Stimulated activated CD4-positive, alpha-beta T cell treated with anti-CD3 and anti-CD28 coated beads, Interleukin-1b, Interleukin-23, amount 100 ng/mL, for 24 hours (primary cell): ENCODE measurements at places on chromosomes 3 and 15.

GRCh38 chr3:45552794-45553371 is 41.7 kb upstream of the LIMD1 start:
- DNase-seq, result no peak

DNA sequence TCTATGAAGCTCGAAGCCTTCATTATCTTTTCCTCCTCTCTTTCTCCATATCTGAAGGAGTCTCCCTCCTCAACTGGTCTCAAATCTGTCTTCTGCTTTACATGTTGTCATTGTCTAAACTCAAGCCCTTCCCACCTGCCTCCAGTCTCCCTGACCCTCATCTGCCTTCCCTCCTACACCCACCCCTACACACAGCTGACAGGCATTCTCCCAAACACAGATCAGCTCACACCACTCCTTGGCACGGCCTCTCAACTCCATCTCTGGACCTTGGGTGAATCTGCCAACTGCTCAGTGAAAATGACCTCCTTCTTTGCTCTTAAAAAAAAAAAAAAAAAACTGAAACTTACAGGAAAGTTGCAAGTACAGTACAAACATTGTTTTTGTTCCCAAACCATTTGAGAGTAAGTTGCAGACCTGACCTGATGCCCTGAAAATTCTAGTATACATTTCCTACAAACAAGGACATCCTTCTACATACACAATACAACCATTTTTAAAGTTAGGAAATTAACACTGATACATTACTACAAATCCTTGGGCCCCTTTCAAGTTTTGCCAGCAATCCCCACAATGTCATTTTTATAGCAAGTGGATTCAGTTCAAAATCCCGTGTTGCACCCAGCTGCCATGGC is 49.4 kb upstream of the UBE2E1 start:
- DNase-seq, result no peak

DNA sequence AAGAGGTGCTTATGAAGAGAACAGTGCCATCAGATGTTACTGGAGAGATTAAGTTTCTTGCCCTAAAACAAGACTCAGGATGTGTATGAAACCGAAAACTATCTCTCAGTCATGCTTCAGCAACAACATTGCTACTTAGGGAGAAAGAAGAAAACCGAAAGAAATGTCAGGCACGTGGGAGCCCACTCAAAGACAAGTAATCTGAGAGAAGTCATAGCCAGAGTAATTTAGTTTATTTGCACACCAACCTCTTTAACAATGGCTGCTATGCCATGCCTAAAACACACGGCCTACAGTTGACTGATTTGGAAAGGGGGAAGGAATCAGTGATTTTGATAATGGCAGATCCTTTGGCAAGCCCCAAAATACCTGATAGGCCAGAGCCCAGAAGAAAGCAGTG is 162.9 kb downstream of the TIGIT start:
- DNase-seq, result no peak

DNA sequence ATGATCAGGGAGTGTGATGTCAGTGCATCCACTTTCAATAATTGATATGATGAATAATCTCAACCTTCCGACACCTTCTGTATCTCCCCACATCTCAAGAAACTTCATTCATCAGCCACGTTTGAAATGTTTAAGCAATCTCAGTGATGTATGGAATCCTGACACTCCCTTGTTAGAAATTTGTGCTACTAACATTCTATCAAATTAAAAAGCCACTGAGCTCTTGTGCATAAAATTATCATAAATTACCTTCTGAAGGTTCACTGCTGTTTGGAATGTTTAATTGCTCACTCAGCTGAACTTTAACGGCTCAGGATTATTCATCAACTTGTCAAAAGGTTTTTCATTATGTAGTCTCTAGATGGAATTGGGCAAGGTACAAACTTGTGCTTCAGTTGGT is 108.4 kb upstream of the DPH6 start:
- no peak for DNase-seq

DNA sequence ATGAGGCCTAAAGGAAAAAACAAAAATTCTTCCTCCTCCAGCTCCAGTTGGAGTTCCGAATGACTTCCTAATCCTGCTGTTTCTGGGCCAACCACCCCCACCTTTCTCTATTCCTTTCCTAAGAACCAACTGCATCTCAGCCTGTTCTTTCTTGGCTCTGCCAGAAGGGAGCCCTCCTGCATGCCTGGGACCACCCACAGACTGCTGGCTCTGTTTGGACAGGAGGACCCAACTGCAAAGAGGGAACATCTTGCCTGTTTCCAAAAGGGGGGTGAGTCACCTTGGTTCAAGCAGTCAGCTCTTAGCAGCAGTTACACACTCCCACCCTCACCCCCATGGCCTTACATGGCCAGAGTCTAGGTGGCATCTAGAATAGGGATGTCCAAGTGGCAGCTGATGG is 116.0 kb upstream of the PRICKLE2 start:
- no peak for DNase-seq

DNA sequence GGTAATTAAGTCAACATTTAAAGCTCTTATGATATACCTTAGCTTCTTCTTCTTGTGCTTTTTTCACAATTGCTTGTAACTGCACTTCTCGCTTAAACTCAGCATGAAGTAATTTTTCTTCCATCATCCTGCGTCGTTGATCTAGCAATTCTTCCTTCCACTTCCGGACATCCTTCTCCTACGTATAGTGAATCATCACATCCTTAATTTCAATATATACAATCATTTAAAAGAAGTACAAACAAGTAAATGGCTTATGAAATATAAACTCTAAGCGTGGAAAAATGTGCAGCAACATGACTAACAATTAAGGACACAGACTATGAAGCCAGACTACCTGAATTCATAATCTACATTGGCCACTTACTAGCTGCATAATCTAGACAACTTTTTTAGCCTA is 151.4 kb downstream of the SCAPER start:
- DNase-seq, result no peak

DNA sequence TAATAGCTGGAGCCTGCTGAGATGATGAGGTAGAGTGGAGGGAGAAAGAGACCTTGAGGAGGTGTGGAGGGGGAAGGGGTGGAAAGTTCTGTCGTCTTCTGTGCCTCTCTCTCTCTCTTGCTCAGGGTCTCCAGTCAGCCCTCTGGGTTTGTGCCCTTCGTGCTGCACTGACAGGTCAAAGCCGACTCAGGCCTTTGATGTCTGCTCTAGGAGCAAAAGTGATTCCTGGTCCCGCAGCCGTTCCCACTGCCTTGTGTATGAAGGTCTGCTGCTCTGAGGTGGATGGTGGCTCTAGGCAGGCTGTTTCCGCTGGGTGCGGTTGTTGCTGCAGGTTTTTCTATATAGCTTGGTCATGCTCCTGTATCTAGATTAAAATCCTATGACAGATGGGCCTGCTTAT is 89.4 kb downstream of the IGF1R start:
- DNase-seq, result no peak

- DNase-seq, result no peak
These were observed 208.4 kb downstream of the UBE3A start for GRCh38 chr15:25230442-25230841.

DNA sequence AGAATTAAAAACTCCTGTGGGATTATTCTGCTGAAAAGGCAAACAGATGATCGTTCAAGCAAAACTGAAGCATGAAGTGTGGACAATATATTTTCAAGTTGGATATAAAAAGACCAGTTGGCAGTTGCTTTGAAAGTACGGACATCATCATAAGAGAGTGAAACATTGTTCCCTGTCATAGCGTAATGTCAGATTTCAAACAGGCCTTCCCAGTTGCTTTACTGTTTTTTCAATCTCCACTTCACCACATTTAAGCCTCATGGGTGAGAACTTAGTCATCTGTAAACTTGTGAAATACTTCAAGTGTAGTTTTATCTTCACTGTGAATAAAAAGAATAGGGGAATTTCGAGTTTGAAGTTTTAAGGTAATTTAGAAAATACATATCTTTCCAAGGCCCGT is 435.1 kb upstream of the CNTN3 start:
- DNase-seq, result no peak

GRCh38 chr3:48696156-48696555 is 10.4 kb upstream of the NCKIPSD start:
- DNase-seq, result no peak

GRCh38 chr15:59322056-59322759 is 50.5 kb downstream of the MYO1E start:
- DNase-seq, result no peak

- no peak for DNase-seq
These were observed 191.3 kb downstream of the FOXP1 start for GRCh38 chr3:71392251-71392650.

DNA sequence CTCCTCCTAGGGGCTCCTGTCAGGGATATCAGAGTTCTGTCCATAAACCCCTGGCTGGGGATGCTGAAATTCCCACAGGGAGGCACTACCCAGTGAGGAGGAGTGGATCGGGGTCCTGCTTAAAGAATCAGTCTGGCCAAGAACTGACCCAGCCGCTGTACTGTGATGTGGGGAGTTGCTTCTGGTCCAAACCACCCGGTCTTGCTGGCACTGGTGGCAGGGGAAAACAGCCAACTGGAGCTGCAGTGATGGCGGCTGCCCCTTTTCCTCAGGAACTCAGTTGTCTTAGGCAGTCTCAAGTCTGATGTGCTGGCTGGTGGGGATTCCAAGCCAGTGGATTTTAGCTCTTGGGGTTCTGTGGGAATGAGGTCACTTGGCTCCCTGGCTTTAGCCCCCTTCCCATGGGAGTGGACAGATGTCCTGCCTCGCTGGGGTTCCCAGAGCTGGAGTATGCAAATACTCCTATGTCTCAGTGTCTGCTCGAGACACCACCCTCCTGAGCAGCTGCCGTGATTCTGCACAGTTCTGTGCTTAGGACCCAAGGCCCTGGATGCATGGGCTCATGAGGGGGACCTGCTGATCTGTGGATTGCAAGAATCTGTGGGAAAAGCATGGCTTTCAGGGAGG is 97.1 kb downstream of the SLC25A26 start:
- no peak for DNase-seq

DNA sequence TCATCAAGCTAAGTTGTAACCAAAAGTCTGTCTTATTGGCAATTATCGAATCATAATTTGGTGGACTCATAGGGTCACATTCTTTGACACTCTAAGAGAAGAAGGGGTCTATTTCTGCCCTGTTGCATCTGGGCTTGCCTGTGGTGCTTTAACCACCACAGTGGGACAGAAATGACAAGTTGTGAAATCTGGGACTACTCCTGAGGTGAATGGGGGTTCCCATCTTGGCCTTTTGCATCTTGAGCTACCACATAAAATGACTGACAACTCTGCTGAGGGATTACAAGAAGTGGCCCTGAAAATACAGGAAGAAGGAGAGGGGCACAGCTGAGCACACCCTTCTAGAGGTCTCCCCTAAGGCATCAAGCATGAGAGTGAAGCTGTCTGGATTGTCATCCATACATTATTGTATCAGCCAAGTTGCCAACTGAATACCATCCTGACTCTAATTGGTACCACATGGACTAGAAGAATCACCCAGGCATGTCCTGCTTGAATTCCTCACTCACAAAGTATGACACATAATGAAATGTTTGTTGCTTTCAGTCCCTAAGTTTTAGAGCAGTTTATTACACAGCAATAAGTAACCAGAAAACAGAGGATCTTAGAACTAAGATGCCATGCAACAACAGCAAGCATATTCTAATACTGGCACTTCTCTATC is 306.5 kb downstream of the ROBO1 start:
- no peak for DNase-seq

DNA sequence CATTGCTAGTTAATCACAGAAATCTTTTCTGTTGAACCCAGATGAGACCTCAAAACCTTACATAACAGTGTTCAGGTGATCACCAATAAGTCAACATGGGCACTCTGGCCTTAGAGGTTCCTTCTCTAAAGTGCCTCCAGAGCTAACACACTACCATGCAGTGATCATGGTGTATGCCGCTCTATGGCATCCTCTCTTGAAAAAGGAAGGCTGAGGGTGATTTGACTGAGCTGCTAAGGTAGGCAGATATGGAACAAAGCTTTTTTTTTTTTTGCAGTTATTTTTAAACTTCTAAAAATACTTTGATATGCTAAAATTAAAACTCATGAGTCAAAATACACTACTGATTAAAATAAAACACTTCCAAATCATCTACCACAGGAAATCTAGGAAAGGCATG is 46.0 kb downstream of the IGF2BP2 start:
- DNase-seq, result no peak

- no peak for DNase-seq
These were observed 14.4 kb upstream of the C3orf80 start for GRCh38 chr3:160210799-160211221.

DNA sequence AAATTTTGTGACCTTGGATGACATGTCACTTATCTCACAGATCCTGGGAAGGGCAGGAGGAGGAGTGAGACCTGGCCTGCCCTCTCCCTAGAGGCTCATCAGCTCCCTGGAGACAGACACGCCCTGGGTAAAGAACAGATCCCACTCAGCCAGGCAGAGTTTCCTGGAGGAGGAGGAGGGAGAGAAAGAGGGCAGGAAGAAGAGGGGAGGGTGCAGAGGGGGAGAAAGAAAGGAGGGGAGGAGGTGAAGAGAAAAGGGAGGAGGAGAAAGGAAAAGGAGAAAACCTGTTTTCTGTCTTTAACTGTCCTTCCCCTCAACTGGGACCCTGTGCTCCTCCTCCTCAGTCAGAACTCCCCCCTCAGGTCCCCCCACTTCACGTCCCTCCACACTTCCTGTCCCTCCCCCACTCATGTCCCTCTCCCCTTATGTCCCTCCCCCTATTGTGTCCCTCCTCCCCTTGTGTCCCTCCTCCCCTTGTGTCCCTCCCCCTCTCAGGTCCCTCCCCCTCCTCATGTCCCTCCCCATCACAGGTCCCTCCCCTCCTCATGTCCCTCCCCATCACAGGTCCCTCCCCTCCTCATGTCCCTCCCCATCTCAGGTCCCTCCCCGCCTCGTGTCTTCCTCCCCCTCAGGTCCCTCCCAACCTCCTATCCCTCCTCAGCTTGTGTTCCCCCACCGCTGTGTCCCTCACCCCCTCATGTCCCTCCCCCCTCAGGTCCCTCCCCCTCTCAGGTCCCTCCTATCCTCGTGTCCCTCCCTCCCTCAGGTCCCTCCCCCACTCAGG is 52.3 kb upstream of the CGNL1 start:
- no peak for DNase-seq

- DNase-seq, result no peak
These were observed 118.3 kb downstream of the TIGIT start for GRCh38 chr3:114411811-114412803.

DNA sequence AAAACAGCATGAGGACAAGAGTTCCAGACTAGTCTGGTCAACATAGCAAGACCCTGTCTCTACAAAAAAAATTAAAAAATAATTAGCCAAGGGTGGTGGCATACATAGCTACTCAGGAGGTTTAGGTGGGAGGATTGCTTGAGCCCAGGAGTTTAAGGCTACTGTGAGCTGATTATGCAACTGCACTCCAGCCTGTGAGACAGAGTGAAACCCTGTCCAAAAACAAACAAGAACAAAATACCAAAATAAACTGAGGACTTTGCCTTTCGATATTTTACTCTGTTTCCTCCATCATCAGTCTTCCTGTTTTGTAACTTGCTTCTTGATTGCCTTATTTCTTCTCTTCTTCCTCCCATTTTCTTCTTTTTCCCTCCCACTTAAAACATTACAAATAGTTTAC is 504.4 kb downstream of the ROBO1 start:
- DNase-seq, result no peak
